ENCODE measurements at places on chromosomes 7 and 10.

- DNase-seq: no peak
These were observed 23.7 kb upstream of the KLF6 start for GRCh38 chr10:3808689-3809199.

DNA sequence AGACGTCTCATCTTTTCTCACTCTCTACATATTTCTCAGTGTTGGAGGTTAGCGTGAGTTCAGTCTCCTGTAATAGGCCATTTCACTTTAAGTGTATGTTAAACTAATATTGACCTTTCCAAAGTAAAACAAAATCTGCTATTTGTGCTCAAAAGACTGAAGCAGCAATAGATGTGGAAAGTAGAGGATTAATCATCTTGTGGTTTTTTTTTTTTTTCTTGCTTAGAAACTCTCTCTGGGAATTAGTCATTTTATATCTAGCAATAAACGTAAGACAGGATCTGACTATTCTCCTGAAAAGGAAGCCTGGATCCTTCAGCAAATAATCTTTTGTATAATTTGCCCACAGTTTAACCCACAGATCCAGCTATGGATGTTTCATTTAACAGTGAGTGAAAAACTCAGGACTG lies 81.7 kb downstream of the NRP1 start:
- no peak for DNase-seq

DNA sequence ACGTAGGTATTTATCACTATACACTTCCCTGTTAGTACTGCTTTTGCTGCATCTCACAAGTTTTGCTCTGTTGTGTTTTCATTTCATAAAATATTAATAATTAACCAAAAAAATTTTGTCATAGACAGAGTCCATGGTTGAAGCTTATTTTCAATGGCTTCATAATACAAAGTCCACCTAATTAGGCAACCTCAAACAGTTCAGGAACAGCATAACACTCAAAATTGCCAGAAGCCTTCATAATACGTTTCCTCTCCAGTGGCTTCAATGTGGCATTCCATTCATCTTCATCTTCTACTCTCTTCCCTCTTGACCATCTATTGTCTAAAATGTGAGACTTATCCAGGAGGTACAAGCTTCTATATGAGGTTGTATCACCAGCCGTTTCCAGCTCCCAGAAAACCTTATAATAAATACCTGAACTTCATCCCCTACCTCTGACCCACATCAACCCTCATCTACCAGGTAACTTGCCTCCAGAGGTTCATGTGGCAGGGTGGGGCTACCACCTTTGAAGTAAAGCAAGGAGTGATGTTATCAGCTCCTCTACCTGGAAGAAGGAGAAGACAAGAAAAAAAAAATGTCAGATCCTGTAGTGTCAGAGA lies 337.3 kb downstream of the MALRD1 start:
- no peak for DNase-seq

GRCh38 chr10:14180911-14181566 lies 149.7 kb downstream of the FRMD4A start:
- no peak for DNase-seq

DNA sequence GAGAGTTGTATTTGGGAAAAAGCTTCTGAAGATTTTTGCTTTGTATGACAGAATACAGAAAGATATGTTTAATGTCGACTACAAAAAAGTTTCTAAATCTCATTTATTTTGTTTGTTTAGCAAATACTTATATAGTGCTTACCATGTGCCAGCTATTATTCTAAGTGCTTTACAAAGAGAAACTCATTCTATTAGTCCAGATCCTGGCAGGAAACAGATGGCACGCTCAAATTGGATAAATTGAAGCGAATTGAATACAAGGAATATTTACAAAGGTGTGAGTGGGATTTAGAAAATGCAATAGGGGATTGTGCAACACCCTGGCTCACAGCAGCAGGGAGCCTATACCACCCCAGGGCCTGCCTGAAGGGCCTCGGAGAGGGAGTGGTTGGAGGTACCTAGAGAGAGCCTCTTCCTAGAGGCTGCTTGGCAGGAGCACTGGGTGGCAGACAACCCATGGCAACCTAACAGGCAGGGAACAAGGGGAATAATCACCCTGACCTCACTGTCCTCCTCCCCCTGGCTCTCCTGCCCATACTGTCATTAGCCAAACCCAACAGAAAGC lies 27.6 kb upstream of the FAM204A start:
- DNase-seq: no peak

DNA sequence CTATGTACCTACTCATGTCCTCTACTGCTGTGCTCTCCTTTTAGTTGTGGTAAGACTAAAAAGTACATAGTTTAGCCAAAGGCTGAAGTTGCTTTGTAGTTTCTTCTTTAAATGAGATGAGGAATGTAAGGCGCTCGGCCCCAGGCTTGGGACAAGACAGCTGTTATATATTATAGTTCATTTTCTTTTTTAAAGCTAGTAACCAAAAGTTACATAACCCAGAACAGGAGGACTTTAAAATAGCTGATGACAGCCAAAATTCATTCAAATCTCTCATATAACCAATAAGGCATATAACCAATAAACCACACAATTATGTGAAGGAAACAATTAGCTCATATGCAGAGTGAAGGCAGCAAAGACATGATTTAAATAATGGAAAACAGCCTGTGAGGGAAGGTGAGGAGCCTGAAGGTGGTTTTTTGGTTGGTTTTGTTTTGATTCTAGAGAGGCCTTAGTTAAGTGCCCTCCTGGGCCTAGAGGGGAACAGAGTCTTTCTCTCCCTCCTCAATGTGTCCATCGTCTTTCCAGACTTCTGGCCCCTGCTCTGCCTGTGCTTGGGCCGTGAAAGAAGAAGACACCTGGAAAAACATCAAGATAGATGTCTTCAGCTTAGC lies 35.8 kb downstream of the SLC26A4 start:
- no peak for DNase-seq

- DNase-seq: no peak
These were observed 330.7 kb downstream of the CDC14C start for GRCh38 chr7:49255054-49255453.

DNA sequence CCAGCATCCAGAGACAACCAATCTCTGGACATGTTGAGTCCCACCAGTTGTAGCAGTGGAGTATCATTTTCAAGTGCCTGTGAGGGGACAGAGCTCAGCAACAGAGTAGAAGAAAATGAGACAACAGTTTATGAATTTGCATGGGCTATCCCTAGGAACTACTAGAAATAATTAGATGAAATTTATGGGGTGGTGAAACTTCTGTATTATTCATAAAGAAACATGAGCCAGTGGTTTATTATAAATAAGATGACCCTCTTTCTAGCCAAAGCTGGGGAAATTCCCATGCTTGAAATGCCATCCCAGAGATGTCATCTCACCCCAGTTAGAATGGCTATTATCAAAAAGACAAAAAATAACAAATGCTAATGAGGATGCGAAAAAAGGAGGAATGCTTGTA lies 55.1 kb upstream of the ITGB8 start:
- no peak for DNase-seq

GRCh38 chr10:103787331-103787730 lies 68.0 kb downstream of the SH3PXD2A start:
- DNase-seq: no peak

GRCh38 chr7:80210400-80210799 lies 75.8 kb downstream of the GNAI1 start:
- DNase-seq: no peak

- no peak for DNase-seq
These were observed 29.2 kb upstream of the PROSER2 start for GRCh38 chr10:11793762-11794479.

DNA sequence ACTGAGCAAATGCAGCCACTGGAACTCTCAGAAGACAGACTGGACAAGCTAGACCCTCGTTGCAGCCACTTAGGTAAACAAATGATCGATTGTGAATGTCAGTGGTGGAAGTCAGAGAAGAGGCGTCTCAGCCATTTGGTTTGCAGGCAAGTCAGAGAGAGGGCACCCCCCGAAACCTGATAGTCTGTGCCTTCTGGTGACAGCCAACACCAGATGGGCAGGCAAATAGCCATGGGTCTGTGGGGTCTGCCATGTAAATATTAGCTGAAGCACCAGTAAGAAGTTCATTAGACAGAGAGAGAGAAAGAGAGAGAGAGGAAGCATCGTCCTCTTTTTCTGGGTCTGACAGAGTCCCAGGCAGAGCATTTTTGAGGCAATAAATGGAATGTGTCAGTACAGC lies 5.4 kb downstream of the PPP1R17 start:
- no peak for DNase-seq

All from H4 (cell line).